ENCODE measurements at places on chromosomes 13 and 19.

GRCh38 chr13:76398425-76398824, 487.8 kb downstream of the KCTD12 start:
- DNase-seq: no peak

GRCh38 chr19:4594201-4594600, 34.7 kb upstream of the SEMA6B start:
- no peak for DNase-seq

DNA sequence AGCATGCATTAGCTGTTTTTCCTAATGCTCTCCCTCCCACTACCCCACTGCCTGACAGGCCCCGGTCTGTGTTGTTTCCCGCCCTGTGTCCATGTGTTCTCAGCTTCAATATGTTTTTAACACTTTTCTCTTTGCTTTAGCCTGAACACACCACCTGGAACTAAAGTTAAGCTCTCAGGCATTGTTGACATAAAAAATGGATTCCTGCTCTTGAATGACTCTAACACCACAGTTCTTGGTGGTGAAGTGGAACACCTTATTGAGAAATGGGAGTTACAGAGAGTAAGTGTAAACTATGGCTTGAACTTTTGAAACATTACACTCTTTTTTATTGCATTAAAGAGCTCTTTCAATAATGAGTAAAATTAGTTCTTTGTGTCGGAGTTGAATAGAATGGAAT, 70.1 kb downstream of the TDRD3 start:
- DNase-seq: no peak

- DNase-seq: no peak
These were observed 9.6 kb upstream of the SACS start for GRCh38 chr13:23443110-23443509.

DNA sequence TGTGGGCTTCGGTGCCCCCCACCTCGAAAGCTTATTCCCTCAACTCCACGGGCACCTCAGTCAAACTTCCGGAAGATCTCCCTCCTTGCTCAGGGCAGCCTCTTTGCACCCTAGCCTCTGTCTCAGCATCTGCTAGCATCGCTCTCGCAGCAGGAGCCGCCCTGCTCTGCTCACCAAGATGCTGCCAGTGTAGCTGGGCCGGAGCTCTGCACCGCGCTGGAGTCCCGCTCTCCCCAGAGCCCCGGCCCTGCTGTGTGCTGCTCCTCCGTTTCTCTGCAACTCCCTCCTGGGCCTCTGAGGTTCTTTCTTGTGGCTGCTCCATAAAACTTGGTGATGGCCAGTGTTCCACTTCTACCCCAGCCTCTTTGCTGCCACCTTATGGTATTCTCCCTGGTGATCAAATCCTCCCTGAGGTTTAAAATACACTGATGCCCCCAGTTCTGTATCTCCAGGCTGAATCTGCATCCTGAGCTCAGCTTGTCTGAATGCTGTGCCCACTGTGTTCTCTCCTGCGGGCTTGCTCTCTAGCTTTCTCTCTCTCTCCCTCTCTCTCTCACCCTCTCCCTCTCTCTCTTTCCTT, 198.0 kb downstream of the UQCRFS1 start:
- no peak for DNase-seq

GRCh38 chr13:37450276-37450675, 148.3 kb downstream of the POSTN start:
- no peak for DNase-seq

DNA sequence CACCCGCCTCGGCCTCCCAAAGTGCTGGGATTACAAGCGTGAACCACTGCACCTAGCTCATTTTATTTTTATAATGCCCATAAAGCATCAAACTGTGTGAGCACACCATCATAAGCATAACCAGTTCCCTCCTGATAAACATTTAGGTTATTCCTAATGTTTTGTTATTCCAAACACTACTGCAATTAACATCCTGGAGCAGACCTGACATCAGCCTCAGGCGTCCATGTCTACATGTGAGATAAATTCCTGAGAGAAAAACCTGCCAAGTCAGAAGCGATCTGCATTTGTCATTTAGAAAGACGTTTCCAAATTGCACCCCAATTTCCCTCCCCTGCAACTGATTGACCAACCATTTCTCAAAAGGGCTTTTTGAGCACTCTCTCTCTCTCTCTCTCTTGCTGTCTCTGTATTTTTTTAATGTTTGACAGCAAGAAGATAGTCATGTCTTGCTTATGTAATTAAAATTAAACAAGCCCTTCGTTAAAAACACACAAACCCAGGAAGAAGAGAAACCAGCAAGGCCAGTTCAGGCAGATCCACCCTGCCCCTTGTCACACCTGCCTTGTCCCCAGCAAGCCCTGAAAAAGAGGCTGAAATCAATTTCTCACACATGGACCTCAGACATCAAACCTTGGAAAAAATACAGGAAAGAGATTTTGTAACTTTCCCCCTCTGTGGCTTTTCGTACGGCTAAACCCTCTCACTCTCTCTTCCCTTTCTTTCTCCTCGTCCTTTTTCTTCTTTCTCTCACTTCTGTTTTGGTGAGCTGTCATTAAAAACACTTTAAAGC, 9.9 kb downstream of the LYPD3 start:
- DNase-seq: no peak

DNA sequence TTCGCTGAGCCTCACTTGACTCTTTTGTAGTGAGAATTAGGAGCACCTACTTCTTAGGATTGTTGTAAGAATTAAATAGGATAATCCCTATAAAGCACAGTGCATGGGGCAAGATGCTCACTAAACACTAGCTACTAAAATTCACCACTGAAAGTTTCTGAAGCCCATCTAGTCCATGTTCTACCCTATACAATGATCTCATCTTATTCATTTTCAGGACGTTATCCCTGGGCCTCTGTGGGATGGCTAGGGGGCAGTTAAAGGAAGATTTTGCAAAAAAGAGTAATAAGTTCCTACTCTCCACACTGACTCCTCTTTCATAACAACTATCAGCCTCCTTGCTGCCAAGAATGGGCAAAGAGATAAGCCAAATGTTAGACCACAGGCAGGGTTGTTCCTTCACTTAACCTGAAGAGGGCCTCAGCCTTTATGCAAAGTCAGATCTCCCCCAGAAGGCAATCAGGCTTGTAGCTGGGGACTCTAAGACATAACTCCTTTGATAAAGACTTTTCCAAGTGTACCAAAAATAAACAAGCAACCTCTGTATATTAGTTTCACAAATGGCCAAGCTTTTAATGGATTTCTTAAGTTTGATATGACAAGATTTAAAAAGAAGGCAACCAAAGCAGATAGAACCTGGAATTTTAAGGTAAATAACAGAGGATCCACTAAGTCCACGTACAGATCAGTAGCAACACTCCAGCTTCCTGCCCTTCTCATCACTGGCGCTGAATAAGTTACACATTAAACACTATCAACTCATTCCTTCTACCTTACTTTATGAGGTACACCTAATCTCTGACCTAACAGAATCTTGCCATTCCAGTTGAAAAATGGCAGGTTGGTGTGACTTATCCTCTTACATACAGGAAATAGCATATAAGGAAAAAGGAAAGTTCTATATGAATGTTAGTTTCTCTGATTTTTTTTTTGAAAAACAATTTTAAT, 44.4 kb downstream of the ELF1 start:
- peak; percentile 70 for DNase-seq

DNA sequence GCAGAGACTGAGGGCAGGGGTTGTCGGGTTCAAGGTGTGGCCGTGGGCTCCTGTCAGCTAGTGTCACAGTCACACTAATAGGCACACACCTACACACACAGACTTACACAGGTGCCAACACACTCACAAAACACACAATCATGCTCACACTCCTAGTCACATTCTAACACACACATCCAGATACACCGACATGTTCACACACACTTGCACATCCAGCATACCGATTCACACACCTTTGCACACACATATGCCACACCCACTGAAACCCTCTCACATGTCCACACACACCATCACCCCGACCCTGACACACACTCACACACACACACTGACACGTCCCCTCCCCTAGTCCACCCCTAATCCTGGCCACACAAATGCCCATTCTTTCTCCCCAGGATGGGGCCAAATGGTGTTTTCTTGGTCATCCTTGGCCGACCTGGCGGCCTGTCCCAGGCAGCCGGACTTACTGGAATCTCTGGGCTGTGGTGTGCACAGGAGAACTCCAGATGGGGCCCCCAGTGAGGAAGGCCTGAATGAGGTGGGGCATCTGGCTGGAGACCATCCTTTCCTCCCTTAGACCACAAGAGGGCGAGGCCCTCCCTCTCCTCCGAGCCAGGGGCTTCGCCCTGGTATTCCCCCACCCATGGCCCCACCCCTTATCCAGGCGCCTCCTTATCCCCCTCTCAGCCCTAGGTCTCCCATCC, 19.1 kb upstream of the PNMA8B start:
- DNase-seq: no peak

DNA sequence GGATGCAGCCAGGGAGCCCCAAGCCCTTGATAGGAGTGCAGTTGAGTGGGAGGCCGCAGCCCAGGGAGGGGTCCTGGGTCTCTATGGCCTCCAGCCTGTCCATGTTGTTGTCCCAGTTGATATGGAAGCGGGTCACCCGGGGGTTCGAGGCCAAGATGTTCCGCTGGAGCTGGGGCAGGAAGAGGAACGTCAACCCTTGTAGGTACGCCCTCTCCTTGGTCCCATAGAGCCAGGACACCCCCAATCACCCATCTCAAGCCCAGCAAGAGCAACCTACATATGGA, 2.9 kb upstream of the PRKACA start:
- no peak for DNase-seq

GRCh38 chr13:111936267-111936925, 130.6 kb upstream of the SOX1 start:
- no peak for DNase-seq

GRCh38 chr19:30577551-30578105, 205.4 kb downstream of the ZNF536 start:
- DNase-seq: no peak

- DNase-seq: no peak
These were observed 23.5 kb upstream of the DLEU7 start for GRCh38 chr13:50866817-50867636.

DNA sequence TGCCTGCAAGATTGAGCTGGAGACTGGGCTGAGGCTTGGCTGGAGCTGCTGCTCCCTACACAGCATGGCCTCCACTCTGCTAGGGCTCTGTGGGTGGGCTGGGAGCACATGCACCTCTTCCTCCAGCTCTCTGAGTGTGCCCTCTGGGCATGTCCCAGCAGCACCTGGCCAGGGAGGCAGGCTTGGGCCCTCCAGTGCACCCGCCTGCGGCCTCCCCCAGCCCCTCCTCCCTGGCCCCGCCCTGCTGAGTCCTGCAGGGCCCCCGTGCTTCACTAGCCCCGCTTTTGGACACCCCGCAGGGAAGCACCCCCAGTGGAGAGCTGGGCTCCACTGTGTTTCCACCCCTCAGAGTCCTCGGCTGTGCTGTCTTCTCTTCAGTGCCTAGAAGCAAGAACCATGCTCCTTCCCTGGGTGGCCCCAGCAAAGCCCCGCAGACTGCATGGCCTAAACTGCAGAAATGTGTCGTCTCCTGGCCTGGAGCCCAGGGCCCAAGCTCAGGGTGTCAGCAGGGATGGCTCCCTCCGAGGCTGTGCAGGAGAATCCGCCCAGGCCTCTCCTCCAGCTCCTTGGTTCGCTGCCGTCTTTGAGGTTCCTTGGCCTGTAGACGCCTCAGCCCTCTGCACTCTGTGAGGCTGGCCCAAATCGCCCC, 5.0 kb upstream of the TEX29 start:
- DNase-seq: no peak

GRCh38 chr13:80334597-80335260, 6.2 kb downstream of the SPRY2 start:
- no peak for DNase-seq

DNA sequence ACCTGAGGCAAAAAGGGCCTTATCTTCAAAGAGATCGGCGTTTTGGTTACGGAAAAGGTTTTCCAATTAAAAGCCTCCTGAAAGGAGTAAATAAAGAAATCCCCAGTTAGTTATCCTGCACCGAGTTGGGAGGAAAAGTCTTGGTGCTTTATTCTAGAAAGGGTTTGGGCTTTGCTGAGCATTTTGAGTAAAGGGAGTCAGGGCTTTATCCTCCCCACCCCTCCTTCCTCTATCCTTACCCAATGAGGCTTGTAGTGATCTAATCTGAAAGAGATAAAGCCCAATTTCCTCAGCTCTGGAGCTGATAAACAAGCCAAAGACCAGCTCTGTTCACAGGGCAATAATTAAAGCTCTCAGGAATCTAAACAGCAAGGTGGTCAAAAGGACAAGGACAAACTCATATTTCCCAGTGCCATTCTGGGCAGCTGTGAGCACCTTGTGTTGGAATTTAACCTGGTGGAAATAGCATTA, 188.9 kb upstream of the TSC22D1 start:
- DNase-seq: no peak

DNA sequence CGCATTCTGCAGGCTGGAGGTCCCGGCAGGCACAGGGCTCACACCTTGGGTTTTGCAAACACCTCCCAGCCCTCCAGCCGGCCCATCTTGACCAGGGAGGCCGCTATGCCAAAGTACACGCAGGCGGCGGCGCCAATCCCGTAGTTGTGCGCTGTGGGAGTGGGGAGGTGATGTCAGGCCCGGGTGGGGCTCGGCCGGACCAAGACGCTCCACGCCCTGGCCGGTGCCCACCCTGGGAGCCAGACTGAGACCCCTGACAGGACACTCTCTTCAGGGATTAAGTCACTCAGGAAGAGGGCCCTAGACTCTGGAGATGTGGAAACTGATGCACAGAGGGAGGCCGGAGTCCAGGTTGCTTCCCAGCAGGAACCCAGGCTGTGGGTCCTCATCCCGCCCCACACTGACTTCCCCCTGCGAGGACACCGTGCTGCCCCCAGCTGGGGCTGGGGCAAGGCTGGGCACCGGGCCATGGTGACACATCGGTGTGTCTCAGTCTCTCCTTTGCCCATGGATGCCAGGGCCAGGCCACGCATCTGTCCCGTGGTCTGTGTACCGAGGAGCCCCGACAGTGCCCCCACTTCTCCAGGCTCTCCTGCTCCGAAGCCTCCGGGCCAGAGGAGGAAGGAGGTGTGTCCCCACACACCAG, 8.8 kb downstream of the NDUFA11 start:
- DNase-seq: no peak

GRCh38 chr19:36916991-36917390, 859 bp downstream of the ZNF568 start:
- DNase-seq: no peak

GRCh38 chr19:48363810-48364597, at the start of the genes SYNGR4 and TMEM143:
Gene SYNGR4 (plus strand): TSS chr19:48364367. CDS start chr19:48365843, 1,476 bp downstream.
Gene TMEM143 (minus strand): TSS chr19:48363940. CDS start chr19:48363920, 20 bp downstream.
- peak; percentile 98 for DNase-seq

- DNase-seq: peak; percentile 2
These were observed 781.0 kb upstream of the ARGLU1 start for GRCh38 chr13:107348925-107349324.

- no peak for DNase-seq
These were observed 2.2 kb downstream of the GFY start for GRCh38 chr19:49427339-49427738.

GRCh38 chr13:27348461-27348860, 76.0 kb upstream of the GTF3A start:
- DNase-seq: no peak

- peak; percentile 73 for DNase-seq
These were observed 2.8 kb downstream of the GIPR start for GRCh38 chr19:45670670-45671453.

GRCh38 chr19:45477186-45477585, 9.4 kb downstream of the FOSB start:
- no peak for DNase-seq

All from Kasumi-1 (cell line).